Spleen (tissue), 13 donors: ENCODE measurements at places on chromosomes 2 and 18. TPM values are rescaled to one million over a fixed set of nuclear protein-coding genes. Genes with fewer than 3 reads are reported as not detected.

DNA sequence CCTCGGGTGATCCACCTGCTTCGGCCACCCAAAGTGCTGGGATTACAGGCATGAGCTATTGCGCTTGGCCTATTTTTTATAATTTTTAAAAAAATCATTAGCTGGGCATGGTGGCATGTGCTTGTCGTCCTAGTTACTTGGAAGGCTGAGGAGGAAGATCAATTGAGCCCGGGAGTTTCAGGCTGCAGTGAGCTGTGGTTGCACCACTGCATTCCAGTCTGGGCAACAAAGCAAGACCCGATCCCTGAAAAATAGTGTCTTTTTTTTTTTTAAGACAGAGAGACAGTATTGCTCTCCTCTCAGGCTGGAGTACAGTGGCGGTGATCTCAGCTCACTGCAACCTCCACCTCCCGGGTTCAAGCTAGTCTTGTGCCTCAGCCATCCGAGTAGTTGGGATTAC, 4.8 kb downstream of the SSB start:
- no peak for DNase-seq

Gene VAMP5
- total RNA-seq, result 77.6 TPM

DNA sequence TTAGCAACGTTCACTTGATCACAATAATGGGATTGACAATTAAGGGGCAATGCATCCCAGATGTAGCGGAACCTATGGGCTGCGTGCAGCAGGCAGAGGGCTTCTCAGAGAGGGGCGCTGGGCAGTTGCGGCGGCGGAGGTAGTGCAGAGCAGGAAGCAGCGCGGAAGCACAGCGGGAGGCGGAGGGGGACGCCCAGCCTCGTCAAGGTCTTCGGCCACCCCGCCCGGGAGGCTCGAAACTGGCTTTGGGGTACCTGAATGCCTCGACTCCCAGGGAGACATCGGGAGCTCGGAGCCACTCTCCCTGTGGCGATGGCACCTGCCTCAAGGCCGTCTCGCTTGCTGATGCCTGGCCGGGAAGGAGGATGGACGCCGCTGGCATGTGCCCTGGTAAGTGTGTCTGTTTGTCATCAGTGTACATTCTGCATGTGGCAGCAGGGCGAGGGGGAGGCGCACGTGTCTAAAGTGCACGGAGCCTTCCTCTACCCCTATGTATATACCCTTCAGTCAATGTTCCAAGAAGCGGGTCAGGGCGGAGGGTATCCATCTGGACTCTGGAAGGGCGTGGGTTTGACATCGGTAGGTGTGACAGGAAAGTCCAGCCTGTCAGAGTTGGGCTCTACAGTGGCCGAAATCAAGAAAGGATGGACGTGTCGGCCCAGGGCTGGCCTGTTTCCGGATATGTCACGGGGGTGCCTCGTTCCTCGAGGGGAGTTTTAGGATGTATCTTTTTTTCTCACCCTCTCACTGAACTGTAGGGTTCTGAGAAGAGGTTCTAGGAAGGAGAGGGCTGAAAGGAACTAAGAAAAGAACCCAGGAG, 7.5 kb upstream of the SP9 start:
- peak; percentile 85 for DNase-seq

DNA sequence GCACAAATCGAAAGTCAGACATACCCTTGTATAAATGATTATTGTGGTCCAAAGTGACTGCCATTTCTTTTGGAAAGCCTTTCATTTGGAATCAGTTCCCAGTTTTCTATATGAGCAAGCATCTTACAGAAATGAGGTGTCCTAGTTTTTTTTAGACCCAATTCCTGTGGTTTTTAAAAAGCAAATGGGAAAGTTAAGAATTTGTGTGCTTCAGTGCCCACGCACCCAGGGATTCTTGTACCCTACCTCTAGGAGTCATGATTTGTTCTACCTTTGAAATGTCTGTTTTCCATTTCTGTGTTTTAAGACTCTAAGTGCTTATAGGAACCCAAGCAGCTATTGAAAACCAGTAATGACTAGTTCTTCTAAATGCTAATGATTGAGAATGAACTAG, 218.1 kb downstream of the CAMKMT start:
- no peak for DNase-seq

- no peak for DNase-seq
Observed at GRCh38 chr2:237510502-237511217, 23.6 kb downstream of the MLPH start.

DNA sequence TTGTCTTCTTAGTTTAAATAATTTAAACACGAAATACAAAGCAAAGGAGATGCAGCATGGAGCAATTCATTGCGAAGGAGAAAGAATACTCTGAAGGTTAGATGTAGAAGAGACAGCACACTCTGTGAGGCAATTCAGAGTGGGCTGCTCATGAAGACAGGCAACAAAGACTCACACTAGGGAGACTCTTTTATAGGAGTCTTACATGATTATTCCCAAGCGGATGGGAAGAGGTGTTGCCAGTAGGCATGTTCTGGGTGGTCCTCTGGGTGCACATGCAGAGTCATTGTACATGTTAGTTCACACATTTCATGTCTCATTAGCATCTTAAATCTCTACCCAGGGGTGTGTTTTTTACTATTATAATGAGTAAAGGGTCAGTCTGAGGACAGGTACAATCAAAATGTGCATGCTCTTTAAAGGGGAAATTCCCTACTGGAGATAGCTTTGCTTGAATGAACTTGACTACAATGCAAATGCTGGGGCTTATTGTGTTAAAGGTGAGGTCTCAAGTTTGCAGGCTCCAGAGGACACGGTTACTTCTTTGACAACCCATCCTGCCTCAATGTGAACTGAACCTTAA, 275.5 kb downstream of the CDH19 start:
- no peak for DNase-seq

- DNase-seq, result no peak
Observed at GRCh38 chr18:5951515-5952091, 56.3 kb upstream of the TMEM200C start.

DNA sequence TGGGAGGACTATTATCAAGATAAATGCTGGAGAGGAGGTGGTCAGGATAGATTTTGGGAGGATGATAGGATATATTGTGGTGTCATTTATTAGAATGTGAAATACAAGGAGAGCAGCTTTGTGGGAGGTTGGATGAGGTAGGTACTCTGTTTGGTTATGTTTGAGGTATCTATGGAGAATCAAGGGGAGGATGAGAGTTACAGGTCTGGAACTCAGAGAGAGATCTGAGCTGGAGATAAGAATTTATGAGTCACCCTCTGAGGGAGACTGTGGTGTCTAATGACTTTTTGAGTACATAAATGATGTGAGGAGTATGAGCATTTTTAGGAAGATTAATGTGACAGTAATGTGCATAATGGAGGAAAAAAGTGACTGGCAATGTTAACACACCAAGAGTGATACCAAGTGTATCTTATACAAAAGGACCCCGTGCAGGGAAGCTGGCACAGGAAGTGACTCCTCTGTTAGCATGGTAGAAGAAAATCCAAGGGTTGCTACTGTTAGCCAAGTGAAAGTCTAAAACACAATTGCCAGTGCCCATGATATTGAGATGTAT, 48.2 kb downstream of the CRIM1 start:
- no peak for DNase-seq

DNA sequence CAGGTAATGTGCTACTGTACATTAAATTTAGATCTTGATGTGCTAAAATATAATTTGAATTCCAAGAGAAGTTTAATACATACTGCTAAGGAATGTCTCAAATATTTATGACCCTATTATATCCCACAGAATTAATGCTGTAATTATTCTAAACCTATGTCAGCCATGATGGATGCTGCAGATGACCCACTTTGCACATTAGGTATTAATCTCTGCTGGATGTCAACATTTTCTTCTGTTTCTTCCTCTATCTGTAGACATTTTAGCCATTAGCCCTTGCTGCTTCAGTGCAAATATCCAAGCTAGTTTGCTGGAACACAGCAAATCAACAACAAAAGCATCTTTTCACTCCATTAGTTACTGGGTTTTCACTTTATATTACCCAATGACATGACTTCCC, 164.6 kb downstream of the CDH2 start:
- no peak for DNase-seq

Gene SLC35F5
- total RNA-seq, result 56.9 TPM

GRCh38 chr2:54758951-54759350, 35.5 kb downstream of the EML6 start:
- DNase-seq, result no peak

Gene MYO3B
- not detected for total RNA-seq

Gene HOXD13
- not detected for total RNA-seq

Gene LIPG
- total RNA-seq, result 1.8 TPM

DNA sequence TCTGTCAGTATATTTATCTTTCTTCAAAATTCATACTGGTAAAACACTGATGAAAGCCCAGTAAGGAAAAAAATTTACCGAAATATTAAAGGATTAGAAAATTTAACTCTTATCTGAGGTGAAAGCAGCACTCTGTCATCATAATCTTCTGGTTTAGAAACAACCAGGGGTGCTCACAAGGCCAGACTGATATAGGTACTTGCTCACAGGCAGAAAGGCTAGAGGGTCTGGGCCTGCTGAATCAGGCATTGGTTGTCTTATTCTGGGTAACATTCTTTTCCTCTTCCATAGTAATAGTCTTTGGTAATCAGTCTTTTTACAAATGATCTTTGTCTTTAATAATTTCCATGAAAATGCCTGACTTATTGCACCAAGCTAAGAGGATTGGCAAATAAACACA, 221.4 kb upstream of the TFPI start:
- DNase-seq, result no peak

- no peak for DNase-seq
Observed at GRCh38 chr18:74140582-74140981, 7.1 kb downstream of the FBXO15 start.

Gene PIEZO2
- 10.9 TPM for total RNA-seq

Gene TMEM37
- 35.9 TPM for total RNA-seq
